ENCODE measurements at places on chromosomes 4 and X.

DNA sequence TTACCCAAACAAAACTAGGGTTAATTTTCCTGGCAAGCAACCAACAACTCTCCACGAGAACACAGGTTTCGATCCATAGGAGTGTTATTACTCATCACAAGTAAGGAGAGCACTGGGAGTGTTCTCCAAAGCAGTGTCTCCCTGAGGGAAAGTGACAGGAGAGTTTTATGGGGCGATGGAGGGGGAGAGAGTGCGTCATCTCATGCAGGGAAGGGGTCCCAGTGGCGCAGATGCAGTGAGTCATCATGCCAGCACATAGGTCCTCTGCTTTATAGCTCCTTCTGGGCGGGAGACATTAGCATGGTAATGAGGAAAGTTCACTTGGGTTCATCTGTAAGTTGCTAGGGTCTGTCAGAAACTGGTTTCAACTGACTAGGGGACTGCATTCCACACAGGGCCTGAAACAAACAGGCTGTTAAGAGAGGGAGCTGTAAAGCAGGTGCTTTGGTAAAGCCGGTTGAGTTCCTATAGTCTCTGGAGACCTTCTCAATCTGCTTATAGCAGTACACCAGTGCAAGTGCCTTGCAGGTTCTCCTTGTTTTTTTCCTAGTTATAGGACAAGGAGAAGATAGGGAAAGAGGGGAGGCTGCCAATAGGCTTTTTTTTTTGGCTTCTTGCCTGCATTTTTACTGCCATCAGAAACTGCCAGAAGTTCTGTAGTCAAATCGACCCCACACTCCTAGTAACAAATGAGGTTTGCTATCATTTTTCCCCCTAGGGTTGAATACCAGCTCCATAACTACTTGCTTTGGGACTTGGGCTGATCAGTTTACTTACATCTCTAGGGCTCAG is 12.8 kb upstream of the BOD1L1 start:
- peak; percentile 66 for DNase-seq

DNA sequence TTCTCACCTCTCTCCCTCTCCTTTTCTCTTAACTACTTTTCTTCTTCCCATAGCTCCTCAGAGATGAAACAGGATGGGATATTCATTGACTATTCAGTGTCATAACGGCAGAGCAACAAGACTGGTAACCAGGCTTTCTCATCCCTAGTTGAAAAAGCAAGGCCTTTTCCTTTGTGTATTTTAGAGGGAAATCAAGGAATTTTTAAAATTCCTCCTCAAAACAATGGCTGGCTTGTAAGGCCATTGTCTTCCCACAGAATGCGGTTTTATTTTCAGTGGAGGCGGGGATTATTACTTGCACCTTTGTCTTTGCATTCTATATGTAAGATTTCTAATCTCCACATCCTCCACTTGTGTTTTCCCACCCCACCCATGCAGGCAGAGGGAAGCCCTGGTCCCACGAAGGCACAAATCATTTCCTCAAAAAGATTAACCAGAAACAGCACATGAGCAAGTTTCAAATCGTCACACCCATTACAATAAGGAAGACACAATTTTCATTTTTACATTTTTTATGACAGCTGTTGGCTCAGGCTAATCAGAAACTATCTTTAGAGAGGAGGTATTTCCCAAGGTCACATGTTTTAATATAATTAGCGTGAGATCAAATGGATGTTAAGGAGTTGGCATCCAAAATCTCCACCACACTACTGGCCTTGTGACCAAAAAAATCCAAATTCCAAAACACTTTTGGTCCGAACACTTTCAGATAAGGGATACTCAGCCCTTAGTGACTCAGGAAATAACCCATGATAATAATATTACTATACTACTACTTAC is 53.0 kb upstream of the KDR start:
- no peak for DNase-seq

DNA sequence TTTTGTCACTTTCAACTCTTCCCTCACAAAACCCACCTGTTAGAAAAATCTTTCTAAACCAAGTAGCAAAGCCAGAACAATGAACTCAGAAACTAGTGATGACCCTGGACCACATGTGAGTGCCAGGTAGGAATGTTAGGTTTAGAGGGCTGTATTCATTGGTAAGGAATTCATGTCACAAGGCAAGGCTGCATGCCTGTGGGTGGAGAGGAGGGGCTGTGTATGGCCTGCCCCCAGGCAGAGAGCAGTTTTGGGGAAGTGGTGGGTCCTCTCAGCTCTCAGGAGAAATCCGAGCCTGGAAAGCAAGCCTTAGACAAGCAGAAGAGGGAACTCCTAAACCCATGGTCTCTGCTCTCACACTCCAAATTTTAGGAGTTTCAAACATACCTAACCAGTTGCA is 2.4 kb downstream of the RNF175 start:
- no peak for DNase-seq

GRCh38 chrX:119459181-119459580 is 9.1 kb upstream of the SLC25A5 start:
- peak; percentile 74 for DNase-seq

- DNase-seq, result peak; percentile 63
These were observed 56.2 kb downstream of the SMIM20 start for GRCh38 chr4:25970226-25970675.
